Vein endothelial cell (primary cell): ENCODE measurements at places on chromosomes 1 and 21. TPM values are rescaled to one million over a fixed set of nuclear protein-coding genes. Genes with fewer than 3 reads are reported as not detected.

PDPN gene
- total RNA-seq, result 0.33 TPM in 1 of 2 replicates, not detected in the other

HMCN1 gene
- total RNA-seq, result 3.6 and 10.1 TPM in 2 replicates

DDR2 gene
- 15.2 and 16.7 TPM in 2 replicates for total RNA-seq

SLC35A3 gene
- total RNA-seq, result 16.7 and 24.7 TPM in 2 replicates

SIK1 gene
- total RNA-seq, result 2.0 and 15.7 TPM in 2 replicates

BATF3 gene
- 0.33 and 1.2 TPM in 2 replicates for total RNA-seq
